Cerebellar cortex (tissue), 1 donor: ENCODE measurements at places on chromosomes 13 and 19.

GRCh38 chr13:66977161-66977560 is 253.0 kb downstream of the PCDH9 start:
- DNase-seq: no peak

- DNase-seq: no peak
Observed at GRCh38 chr19:44694184-44694579, 4.8 kb upstream of the CEACAM16 start.

- no peak for DNase-seq
Observed at GRCh38 chr13:103283451-103283820, 217.2 kb upstream of the SLC10A2 start.

- peak; percentile 58 for DNase-seq
Observed at GRCh38 chr19:32404933-32405430, 588 bp upstream of the DPY19L3 start.

GRCh38 chr13:106474912-106475311 is 60.5 kb downstream of the EFNB2 start:
- DNase-seq: no peak

- no peak for DNase-seq
Observed at GRCh38 chr13:76684336-76684735, 201.9 kb downstream of the KCTD12 start.

DNA sequence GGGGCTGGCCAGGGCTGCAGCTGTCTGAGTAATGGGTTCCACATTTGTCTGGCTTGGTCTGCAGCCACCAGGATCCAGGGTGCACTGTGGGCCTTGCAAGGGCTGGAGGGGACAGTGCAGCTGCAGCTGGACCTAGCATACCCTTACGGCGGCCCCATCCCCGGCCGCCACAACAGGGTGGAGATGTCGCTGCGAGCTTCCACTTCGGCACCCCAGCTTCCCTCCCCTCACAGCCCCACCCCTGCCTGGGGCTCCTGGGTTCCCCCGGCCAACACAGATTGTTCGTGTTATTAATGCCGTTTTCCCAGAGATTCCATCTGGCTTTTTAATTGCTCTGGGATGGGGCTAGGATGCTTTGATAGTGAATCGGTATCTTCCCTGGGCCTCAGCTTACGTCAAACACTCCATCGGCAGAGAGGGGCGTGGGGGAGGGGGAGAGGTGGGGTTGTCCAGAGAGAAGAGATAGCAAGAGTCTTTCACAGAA is 5.8 kb downstream of the CEBPA start:
- no peak for DNase-seq

DNA sequence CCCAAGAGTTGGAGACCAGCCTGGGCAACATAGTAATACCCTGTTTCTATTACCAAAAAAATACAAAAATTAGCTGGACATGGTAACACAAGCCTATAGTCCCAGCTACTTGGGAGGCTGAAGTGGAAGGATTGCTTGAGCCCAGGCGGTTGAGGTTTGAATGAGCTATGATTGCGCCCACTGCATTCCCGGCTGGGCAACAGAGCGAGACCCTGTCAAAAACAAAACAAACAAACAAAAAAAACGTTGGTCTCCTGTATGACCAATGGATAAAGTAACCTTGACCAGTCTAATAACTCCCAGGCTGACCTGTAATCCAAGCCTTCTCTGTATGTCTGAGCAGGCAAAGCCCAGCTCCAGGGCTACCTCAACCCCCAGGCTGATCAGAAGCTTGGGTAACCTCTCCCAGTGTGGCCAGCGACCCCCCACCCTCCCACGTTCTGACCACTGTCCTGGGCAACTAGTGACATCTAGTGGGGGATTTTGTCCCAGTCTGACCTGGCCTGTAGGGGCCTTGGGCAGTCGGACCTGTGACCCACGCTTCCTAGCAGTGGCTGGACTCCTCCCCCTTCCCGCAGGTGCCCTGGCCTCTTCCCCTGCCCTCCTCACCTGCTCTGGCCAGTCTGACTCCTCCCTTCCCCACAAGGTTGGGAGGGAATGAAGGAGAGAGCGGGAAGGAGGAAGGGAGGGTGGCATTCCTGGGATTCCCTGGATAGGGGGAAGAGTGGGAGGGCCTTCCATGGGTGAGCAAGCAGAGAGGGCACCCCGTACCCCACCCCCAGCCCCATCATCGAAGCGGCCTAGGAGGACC is 1.0 kb upstream of the BCAM start:
- peak; percentile 66 for DNase-seq

DNA sequence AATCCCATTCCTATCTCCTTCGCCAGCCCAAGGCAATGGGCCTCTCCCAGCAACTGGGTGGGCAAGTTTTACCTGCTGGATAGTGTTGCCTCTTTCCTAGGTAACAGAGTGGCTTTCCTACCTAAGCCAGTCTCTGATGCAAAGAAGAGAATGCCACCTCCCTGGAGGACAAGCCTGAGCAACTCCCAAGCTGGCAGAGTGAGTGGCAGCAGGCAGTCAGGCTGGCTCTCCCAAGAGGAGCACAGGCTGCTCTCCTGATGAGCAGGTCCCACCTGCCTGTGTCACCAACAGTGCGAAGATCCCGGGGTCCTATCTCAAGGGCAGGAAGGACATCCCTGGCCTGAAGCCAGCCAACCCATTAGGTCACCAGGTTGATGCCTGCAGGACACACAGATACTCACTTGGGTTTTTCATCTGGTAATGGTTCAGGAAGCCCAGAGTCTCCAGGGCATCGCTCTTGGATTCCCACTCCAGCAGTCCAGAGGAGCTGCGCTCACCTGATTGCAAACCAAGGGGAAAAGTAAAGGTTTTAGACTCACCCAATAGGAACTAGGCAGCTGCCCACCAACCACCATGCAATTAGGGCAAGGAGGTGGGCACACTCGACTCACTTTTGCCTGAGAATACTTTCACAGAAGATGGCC is 5.5 kb upstream of the ECH1 start:
- DNase-seq: no peak

- DNase-seq: no peak
Observed at GRCh38 chr13:37475966-37476365, 122.6 kb downstream of the POSTN start.

GRCh38 chr19:15284896-15285295 is 47.4 kb downstream of the BRD4 start:
- no peak for DNase-seq

GRCh38 chr13:51902776-51903175 is 41.0 kb downstream of the CCDC70 start:
- no peak for DNase-seq

- DNase-seq: no peak
Observed at GRCh38 chr19:34461375-34462100, 20.0 kb upstream of the WTIP start.

DNA sequence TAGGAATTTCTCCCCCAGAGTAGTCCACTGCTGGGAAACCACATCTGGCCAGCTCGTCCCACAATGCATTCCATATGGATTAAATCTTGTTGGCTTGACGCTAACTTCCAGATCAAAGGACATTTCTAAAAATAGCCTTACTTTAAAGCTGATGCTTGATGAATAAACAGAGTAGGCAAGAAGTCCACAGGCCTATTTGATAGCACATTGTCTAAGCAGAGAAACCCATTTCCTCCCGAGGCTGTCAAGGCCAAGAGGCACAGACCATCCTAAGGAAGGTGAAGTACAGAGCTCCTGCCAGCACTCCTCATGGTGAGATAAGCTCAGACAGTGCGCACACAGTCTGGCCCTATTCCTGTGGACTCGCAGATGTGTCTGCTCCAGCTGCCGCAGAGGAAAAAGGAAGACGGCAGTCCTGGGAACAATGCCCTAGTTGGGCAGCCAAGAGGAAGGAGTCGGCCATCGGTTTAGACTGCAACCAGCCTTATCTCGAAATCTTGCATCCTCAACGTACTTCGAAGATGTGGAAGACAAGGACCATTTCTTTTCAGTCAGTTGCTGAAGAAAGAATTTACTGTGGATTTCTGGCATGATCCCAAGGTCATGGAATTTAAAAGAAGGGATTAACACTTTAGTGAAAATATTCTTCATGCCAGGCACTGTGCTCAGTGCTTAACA is 156.8 kb downstream of the RGCC start:
- DNase-seq: no peak

- DNase-seq: no peak
Observed at GRCh38 chr19:14325863-14326262, 55.4 kb upstream of the ADGRE5 start.

DNA sequence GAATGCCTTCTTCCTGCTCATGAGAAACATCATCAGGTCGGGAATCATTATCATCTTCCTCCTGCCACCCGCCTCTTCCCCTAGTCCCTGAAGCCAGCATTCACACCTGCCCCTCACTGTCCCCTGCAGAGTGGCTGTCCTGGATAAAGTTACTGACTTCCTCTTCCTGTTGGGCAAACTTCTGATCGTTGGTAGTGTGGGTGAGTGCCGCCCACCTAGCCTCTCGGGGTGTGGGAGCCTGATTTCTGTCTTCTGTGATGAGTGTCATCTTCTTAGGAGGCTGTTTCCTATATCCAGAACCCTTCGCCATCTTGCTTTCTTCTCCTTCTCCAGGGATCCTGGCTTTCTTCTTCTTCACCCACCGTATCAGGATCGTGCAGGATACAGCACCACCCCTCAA is 12.5 kb downstream of the SLC44A2 start:
- DNase-seq: no peak
